Fibroblast of the aortic adventitia (primary cell): ENCODE measurements at places on chromosomes 1 and 21. TPM values are rescaled to one million over a fixed set of nuclear protein-coding genes. Genes with fewer than 3 reads are reported as not detected.

Gene CYP2J2
- 0.09 TPM in 1 of 2 replicates, not detected in the other for total RNA-seq

Gene TSPAN2
- total RNA-seq: 0.18 and 2.5 TPM in 2 replicates

Gene KLHDC9
- total RNA-seq: 0.90 and 1.8 TPM in 2 replicates

Gene STYXL2
- total RNA-seq: not detected in 2 replicates

Gene SLC39A1
- 74.1 and 85.9 TPM in 2 replicates for total RNA-seq

Gene KIF17
- total RNA-seq: 0.27 and 3.0 TPM in 2 replicates

Gene CTSS
- total RNA-seq: 2.3 and 31.6 TPM in 2 replicates
